Mucosa of gallbladder (tissue), 1 donor: ENCODE measurements at places on chromosomes 6 and 20. TPM values are rescaled to one million over a fixed set of nuclear protein-coding genes. Genes with fewer than 3 reads are reported as not detected.

Gene NEDD9
- 18.1 TPM for total RNA-seq

Gene FAM209A
- total RNA-seq = 0.46 TPM

Gene EBF4
- 12.7 TPM for total RNA-seq

Gene SRSF3
- 190 TPM for total RNA-seq

Gene SS18L1
- total RNA-seq = 14.2 TPM

Gene GLP1R
- 0.06 TPM for total RNA-seq

- DNase-seq = no peak
Observed at GRCh38 chr6:104162036-104162669, 697.6 kb downstream of the HACE1 start.

GRCh38 chr20:23105193-23105592 is 19.1 kb upstream of the CD93 start:
- peak; percentile 47 for DNase-seq

- no peak for DNase-seq
Observed at GRCh38 chr20:24785141-24786110, 163.6 kb upstream of the CST7 start.

DNA sequence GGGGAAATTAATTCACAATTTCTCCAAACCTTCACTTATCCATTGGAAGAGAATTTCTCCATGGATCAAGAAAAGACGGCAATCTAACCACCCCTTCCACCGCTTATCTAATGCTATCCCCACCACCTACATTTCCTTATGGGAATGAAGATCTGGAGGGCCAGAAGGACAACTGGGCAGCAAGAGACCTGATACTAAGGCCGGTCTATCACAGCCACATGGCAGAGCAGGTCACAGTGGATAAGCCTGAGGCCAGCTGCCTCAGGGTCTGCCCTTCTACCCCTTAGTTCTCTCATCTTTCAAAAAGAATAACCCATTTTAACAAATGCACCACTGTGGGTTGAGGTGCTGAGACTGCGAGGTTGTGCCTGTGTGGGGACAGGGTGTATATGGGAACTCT is 37.1 kb downstream of the MAN1A1 start:
- no peak for DNase-seq

DNA sequence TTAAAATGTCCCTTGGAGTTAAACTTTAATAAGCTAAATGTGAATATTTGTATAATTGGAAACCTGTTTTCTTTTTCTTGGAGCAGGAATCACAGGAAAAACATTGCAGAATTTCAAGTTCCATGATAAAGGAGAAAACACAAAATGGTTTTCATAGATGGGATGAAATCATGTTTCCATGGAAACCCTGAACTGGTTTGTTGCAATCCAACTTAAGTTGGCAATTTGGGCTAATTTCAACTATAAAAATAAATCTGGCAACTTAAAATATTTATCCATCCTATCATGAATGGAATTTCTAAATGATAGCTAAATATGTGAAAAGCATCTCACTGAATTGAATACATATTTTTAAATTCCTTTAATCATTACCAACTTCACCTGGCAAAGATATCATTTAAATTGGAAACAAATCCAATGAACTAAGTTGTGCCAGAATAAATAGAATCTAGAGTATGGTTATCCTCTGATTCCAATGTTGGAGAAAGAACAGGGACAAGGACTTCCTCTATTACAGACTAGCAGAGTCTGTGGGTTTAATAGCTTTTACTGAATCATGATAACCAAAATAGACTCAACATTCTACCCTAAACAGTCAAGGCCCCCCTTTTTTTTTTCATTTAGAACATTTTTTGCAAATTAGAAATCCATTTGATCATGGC is 33.2 kb downstream of the COL21A1 start:
- no peak for DNase-seq

GRCh38 chr6:49522710-49523593 is 23.2 kb downstream of the GLYATL3 start:
- peak; percentile 33 for DNase-seq

GRCh38 chr6:141097471-141097870 is 1035.3 kb upstream of the GJE1 start:
- DNase-seq = no peak

GRCh38 chr6:31899882-31900722 is 1.8 kb downstream of the ZBTB12 start:
- DNase-seq = no peak

GRCh38 chr20:34683667-34684066 is 6.8 kb upstream of the PIGU start:
- no peak for DNase-seq

GRCh38 chr20:14947946-14948345 is 610.5 kb upstream of the FLRT3 start:
- no peak for DNase-seq

DNA sequence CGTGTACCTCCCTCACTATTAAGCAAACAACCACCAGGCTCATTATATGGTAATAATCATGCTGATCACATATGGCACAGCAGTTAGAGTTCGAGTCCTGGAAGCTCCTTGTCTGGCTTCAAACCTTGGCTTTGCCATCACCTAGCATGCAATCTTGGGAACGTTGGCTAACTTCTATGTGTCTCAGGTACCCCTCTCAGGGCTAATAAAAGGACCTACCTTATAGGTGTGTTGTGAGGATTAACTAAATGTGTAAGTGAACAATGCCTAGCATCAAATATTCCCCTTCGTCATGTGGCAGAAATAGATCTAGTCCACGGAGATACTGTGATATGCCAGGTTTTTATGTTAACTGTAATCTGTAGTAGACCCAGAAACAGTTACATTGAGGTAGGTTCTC is 10.4 kb downstream of the CYP24A1 start:
- no peak for DNase-seq

DNA sequence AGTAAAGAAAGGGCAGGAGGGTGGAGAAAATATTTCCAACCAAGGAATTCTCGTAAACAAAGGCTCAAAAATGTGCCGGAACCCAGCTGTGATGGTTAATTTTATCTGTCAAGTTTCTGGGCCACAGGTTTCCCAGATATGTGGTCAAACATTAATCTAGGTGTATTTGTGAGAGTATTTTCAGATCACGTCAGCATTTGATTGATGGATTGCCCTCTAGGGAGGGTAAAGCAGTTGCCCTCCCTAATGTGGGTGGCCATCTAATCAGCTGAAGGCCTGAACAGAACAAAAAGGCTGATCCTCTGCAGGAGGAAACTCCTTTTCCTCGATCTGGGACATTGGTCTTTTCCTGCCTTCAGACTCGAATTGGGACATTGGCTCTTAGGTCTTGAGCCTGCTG is 298.7 kb upstream of the TCF21 start:
- DNase-seq = no peak

DNA sequence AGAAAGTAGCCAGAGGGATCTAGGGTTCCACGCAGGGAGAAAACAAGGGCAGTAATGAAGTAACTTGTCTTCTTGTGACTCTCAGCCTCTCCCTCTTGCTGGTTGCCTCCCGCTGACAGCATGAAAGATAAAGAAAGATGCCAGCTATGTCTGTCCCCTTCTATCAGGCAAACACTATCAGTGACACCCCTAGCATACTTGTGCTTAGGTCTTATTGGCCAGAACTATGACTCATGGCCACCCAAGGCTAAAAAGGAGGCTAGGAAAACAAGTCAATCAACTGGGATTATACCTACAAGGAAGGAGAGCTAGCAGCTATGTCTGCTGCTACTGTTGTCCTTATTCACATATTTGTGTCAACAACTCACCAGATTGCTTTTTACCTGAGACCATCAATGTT is 206.8 kb upstream of the SOX4 start:
- no peak for DNase-seq

GRCh38 chr20:61760731-61761130 is 304.9 kb downstream of the TAF4 start:
- DNase-seq = no peak

- peak; percentile 18 for DNase-seq
Observed at GRCh38 chr6:80607811-80608391, 501.4 kb downstream of the BCKDHB start.
